Stimulated activated CD4-positive, alpha-beta T cell treated with anti-CD3 and anti-CD28 coated beads, Interleukin-15, amount 100 ng/mL, for 1 hour (primary cell): ENCODE measurements at places on chromosomes 16 and 17.

DNA sequence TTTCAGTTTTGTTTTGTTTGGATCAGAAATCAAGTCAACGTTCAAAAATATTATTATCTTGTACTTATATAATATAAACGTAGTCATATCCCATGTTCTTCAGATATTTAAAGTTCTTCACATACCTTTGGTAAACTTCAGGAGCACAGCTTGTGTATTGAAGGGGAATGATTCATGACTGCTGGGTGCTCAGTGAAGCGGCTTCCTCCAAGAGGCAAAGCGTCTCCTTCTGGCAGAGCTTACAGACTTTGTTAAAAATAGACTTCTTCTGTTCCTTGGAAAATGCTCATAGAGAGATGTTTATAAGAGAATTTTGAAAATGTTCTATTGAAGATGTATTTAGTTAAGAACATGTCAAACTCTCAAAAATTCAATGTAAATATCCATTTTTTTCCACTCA is 155.6 kb upstream of the CNTNAP4 start:
- no peak for DNase-seq

- no peak for DNase-seq
Measured at GRCh38 chr16:60107437-60107836, 1373.3 kb upstream of the GOT2 start.

DNA sequence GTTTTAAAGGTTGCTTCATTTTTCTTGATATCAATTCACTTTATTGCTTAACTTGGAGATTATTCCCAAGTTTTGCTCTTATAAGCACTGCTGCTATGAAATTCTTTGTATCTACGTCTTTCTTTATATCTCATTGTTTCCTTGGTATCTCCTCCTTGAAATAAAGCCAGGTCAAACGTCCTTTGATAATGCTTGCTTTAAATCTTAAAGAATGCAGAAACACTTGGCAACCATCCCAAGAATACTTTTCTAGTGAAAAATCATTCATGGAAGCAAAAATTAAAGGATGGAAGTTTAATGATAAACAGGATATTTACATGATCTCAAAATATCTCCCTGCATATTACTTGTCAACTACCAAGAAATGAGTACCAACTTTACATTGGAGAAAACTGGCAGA is 175.2 kb downstream of the CPPED1 start:
- no peak for DNase-seq

- no peak for DNase-seq
Measured at GRCh38 chr16:57479205-57479975, 6.9 kb downstream of the DOK4 start.

DNA sequence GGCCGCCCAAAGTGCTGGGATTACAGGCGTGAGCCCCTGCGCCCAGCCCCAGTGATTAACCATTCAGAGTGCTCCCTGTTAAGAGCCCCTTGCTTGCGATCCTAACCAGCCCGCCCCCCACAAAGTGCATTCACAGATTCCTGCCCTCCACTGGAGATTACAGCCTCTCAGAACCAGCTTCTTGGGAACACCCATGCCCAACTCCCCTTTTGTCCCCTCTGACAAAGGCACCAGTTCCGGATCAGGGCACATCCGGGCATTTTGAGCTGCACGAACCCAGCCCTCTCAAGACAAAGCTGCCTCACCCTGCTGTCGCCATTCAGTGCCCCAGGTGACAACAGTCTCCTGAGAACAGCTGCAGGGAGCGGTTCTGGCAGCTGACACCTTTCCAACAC is 848 bp upstream of the KRT19 start:
- DNase-seq = no peak

- no peak for DNase-seq
Measured at GRCh38 chr16:25005445-25006306, 9.5 kb downstream of the ARHGAP17 start.
